ENCODE measurements at places on chromosomes 7 and 10.

GRCh38 chr7:88111140-88111743 lies 108.6 kb downstream of the SRI start:
- no peak for DNase-seq

GRCh38 chr10:43708262-43708661 lies 59.6 kb upstream of the ZNF32 start:
- DNase-seq: no peak

- DNase-seq: no peak
Observed at GRCh38 chr7:142603870-142604448, 145.3 kb upstream of the PRSS1 start.

- DNase-seq: no peak
Observed at GRCh38 chr7:143415742-143416397, 7.2 kb upstream of the EPHA1 start.

DNA sequence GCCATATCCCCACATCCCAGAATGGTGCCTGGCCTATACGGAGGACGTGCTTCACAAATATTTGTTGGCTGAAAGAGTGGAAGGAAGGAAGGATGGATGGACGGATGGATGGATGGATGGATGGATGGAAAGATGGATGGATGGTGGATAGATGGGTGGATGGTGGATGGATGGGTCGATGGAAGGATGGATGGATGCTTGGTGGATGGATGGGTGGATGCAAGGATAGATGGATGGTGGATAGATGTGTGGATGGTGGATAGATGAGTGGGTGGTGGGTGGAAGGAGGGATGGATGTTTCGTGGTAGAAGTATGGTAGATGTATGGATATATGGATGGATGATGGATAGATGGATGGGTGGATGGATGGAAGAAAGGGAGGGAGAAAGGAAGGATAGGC lies 10.8 kb downstream of the CHAT start:
- DNase-seq: no peak

GRCh38 chr7:17640730-17641377 lies 299.4 kb downstream of the SNX13 start:
- no peak for DNase-seq

DNA sequence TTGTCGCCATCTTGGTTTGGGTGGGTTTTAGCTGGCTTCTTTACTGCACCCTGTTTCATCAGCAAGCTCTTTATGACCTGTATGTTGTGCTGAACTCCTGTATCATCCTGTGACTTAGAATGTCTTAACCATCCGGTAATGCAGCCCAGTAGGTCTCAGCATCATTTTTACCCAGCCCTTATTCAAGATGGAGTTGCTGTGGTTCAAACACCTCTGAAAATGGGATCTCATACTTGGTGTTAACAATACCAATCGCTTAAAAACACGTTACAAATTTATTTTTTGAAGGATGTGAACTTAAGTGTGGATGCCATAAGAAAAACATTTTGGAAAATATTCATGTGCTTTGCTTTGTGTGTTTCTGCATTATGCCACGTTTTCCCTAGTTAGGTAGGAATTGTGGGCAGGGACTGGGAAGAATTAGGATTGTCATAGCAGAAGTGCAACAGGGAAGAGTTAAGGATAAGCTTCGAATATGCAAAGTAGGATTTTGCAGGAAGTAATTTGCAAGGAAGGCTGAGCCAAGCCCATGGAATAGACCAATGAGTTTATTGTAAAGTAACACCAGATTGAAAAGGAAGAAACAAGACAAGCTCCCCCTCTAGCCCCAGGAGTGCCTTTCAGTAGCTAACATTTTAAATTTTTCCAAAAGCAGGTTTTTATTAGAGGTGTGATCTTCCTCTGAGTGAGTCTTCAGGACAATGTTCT lies 56.4 kb downstream of the PRR15 start:
- no peak for DNase-seq

Data from stimulated activated CD8-positive, alpha-beta memory T cell treated with anti-CD3 and anti-CD28 coated beads, Interleukin-15, amount 100 ng/mL, for 48 hours (primary cell).